ENCODE measurements at places on chromosomes 6 and 20.

DNA sequence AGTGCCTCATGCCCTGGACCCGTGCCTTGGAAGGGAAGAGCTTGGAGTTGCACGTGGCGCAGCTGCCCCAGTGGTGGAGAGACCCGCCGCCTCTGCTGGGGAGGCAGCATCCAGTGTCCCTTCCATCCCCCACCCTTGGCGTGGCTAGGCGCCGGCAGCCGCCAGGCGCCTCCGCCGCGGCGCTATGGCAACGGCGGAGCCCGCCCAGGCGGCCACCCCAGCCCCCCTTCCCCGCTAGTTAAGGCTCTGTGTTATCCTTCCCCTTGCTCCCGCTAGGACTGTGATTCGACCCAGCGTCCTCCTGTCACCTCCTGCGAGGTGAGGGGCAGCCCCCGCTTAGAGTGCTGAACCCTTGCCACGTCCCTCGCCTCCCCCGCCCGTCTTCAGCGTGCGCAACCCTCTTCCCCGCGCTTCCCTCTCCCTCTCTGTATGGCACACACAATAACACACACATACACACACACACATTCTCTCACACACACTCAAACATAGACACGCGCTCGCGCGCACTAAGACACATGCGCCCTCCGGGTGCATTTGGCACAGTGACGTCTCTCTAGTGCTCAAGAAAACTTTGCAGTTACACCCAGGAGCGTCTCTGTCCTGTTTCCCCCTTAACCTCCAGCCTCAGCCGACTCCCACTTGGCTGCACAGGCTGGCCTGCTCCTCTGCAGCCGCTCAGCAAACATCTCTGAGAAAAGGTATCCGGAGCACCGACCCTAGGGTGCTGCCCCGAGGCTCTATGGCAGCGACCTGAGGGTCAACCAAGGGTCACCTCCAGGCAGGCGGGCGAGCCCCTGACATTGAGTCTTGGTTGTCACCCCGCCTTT lies 8.5 kb downstream of the GRIK2 start:
- no peak for DNase-seq

DNA sequence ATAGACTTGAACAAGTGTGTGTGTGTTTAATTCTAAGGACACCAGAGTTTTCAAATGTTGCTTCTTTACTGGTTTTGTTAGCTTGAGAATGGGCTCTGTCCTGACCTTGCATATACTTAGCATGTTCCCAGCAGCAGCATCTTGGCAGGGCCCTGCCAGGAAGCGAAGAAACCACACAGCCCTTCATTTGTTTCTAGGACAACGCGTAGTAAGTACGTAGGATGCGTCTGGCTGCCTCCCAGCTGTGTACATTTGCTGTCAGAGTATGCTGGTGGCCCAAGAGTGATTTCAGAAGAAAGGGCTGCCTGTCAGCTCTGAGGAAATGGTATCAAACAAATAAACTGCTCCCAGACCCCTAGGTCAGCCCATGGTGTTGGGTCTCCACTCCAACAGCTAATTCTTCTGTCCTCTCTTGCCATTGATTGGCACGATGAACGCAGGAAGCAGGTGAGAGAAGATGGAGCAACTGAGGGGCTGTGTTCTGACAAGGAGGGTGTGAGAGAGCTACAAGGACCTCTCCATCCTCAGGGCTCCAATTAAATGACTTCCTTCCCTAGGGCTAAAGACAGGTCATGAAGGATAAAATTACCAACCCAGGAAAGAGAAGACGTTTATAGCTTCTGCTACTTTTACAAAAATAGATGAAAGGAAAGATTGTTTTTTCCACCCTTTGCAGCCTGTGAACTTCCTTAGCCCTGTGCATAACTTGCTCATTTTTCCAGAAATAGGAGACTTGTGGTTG lies 55.9 kb upstream of the HDDC2 start:
- no peak for DNase-seq

DNA sequence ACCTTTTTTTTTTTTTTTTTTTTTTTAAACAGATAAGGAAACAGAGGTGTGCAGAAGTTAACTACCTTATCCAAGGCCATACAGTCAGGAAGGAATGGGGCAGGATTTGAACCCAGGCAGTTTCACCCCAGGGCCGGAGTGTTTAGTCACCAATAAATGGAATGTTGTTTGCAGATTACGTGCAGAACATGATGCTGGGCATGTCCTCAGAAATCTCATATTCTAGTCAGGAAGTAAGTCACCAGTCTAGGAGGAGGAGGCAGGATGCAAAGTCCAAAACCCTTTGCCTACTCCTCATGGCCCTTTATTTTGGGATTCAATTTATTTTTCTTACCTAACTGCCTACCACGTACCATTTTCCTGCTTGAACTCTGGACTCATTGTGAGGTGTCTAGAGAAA lies 57.1 kb upstream of the LRRC1 start:
- no peak for DNase-seq

- no peak for DNase-seq
These were observed 5.0 kb downstream of the BRD2 start for GRCh38 chr6:32973144-32974015.

DNA sequence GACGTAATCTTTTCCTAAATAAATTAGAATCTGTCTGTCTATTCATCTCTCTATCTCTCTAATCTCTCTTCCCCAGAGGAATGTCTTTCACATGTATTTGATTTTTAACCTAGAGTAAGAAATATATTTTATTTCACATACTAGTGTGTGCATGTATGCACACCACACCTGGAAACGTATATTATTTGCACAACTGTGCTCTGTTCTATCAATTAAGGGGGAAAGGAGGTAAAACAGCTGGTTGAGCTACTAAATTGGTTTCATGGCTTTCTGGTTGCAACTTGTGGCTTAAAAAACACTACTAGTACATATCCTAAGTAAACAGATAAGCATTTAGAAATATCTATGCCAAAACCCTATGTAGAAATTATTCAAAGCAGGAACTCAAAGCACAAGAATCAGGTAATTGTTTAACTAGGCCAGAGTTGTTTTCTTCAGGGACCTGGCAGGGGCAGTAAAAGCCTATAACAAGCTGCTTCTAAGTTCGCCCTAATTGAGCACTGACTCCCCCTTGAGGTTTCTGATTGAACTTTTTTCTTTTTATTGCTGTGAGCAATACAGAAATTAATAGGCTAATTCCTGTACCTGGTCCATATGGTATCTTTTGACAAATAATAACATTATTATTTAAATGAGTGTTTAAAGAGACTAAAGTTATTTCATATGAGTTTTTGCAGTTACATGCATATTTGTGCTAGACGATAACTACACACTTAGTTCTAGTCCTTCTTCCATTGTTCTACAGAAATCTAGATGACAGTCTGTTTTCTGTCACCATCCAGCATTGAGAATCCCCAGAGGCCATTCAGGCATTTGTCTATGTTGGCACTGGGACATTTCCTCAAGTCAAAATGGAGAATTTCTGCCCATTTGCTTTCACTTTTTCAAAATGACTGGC lies 88.6 kb downstream of the MCHR2 start:
- DNase-seq = peak; percentile 40

- DNase-seq = no peak
These were observed 46.7 kb downstream of the LRRN4 start for GRCh38 chr20:6007094-6007528.

DNA sequence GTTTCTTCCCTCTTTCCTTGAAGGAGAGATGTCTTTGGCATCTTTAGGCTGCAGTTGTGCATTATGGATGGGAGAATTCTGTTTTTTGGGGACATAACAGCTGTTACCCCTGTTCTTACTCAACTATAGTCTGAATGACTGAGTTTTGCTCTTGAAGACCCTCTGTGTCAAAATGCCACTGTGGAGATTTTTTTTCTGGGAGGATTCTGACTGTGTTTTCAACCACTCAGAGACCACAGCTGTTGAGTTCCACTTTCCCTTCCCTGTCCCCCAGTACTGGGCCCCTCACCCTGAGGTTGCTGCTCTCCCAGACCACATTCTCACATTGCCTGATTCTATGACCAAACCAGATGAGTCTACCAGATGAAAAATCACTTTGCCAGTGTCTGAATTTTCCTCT lies 48.1 kb downstream of the NKX2-2 start:
- DNase-seq = no peak

DNA sequence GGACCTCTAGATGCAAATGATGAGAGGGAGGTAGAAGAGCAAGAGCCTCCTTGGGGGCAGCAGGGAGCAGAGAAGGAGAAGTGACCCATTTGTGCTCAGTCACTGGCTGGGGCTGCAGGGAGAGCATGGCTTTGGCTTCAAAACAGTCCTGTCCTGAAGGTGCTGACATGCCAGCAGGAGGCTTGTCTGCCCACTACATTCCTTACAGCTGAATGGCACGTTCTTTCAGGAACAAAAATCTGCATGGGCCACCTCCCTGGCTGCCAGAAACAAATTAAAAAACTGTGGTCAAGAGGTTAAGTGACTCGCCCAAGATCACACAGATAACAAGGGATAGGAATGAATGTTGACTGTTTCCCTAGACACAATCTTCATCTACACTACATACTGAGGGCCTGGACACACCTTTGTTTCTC lies 188.8 kb downstream of the HIVEP2 start:
- peak; percentile 57 for DNase-seq

DNA sequence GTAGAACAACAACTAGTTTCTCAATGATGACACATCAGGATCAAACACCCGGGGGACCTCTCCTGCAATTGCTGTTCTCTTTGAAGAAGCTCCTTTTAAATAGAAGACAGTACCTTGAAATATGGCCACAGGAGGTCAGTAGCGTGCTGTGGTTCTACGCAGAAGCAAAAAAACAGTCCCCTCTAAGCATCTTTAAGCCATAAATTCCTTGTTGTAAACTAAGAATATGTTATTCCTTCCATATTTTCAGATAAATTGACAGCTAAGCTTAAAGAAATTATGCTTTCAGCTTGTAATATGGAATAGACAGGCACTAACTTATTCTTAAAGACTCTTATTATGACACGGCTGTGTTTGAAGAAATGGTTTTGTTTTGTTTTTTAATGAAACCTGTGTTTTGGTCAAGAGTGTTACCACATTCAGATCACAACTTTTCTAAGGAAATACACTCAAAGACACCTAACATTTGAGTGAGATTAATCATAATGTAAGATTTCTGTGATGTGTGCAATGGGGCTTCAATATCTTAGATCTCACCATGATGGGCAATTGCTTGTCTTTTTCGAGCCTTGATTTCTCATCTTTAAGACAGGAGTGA lies 49.7 kb upstream of the IL20RA start:
- DNase-seq = peak; percentile 40

- no peak for DNase-seq
These were observed 101.6 kb upstream of the PRSS16 start for GRCh38 chr6:27145731-27146455.

GRCh38 chr20:23120261-23120660 lies 34.1 kb upstream of the CD93 start:
- DNase-seq = no peak

GRCh38 chr6:37173493-37174195 lies 3.7 kb downstream of the PIM1 start:
- no peak for DNase-seq

DNA sequence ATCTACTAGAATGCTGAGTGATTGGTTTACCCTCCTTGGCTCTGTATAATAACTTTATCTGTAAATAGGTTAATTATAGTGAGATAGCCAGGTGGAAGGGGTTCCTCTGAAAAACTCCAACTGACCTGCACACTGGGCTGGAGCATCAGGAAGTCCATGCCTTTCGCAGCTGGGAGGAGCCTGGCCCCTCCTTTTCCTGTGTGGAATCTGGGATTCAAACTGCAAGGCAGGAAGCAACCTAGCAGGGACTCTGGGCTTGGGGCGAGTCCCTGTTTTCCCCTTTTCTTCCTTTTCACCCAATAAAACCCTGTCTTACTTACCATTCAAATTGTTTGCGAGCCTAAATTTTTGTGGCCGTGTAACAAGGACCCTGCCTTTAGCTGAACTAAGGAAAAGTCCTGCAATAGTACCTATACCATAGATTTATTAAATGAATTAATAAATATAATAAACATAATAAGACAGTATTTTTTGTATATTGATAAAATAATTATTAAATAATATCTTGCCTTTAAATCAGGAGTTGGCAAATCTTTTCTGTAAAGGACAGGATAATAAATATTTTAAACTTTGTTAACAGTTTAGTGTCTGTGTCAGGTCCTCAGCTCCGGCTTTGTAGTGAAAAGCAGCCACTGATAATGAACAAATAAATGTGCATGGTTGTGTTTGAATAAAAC lies 406.2 kb upstream of the MMS22L start:
- DNase-seq = no peak

- no peak for DNase-seq
These were observed 10.4 kb upstream of the MMP9 start for GRCh38 chr20:45998337-45998736.

- no peak for DNase-seq
These were observed 10.5 kb downstream of the ANKRD66 start for GRCh38 chr6:46757214-46757596.

DNA sequence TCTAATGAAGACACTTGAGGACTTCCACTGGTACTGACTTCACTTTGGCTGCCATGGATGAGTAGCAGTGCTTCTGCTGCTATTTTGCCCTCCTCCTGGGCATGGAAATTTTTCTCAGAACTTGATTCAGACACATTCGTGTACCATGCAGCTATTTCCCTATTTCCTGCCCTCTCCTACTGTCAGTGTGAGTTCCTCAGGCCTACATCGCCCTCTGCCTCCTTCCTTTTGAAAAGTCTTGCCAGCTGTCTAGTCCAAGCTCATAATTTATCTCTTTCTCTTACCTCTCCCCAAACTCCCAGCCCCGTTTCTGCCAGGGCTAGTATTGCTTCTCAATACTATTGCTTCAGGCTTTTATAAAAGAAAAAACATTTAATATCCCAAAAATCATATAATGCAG lies 470.2 kb downstream of the ADGRB3 start:
- DNase-seq = no peak

DNA sequence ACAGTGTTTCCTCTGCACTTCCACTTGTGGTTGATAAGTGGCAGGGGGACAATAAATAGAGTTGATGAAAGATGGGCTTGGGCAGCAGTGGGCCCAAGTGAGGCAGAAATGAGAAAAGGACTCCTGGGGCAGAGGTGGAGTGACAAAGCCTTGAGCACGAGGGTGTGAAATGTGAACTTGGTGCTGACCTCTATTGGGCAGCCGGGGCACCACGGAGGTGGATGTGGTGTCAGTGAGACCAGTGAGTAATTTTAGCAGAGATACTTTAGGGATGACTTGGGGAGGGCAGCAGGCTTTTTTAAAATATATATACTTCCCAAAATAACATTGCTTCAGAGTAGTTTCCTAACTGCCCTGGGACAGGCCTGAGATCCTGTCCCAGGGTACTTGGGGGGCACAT lies 30.6 kb upstream of the MYLK2 start:
- DNase-seq = no peak

- DNase-seq = peak; percentile 43
These were observed 46.8 kb downstream of the PCNA start for GRCh38 chr20:5072756-5073659.

- DNase-seq = no peak
These were observed 177.9 kb downstream of the KIF16B start for GRCh38 chr20:16395366-16395765.

DNA sequence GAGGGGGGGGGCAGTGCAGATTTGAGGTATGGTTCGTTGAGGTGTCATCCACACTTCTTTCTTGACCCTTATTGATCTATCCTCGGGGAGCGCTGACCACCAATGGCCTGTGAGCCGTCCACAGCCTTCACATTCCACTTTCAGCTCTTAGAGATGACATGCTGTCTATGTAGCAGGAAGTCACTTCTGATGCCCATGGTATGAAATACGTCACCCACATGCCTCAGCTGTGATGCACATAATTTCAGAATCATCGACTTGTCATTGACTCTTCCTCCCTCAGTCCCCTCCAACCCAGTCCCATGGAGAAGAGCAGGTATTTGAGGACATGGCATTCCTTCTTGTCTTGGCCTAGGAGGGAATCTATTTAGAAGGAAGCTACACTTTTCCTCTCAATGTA lies 4.7 kb upstream of the ADGRF5 start:
- no peak for DNase-seq

- DNase-seq = peak; percentile 99
These were observed 90.8 kb downstream of the THBS2 start for GRCh38 chr6:169162752-169163407.
